ENCODE measurements at places on chromosomes 16 and 17. TPM values are rescaled to one million over a fixed set of nuclear protein-coding genes. Genes with fewer than 3 reads are reported as not detected.

DNA sequence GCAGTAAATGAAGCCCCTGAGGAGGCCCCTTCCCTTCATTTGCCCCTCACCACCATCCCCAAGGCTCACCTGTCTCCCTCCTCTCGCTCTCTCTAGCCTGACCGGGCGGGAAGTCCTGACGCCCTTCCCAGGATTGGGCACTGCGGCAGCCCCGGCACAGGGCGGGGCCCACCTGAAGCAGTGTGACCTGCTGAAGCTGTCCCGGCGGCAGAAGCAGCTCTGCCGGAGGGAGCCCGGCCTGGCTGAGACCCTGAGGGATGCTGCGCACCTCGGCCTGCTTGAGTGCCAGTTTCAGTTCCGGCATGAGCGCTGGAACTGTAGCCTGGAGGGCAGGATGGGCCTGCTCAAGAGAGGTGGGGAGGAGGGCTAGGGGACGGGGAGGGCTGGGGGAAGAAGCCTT, 21.0 kb downstream of the WNT9B start:
- H3K4me1 ChIP-seq: peaks cover 4% of the 10 kb centered on the region
- H3K27ac ChIP-seq: no peak overlapping the region

The DVL2 gene
- total RNA-seq: 52.7 TPM

The CDC6 gene
- 109 TPM for total RNA-seq

The WFDC1 gene
- not detected for total RNA-seq
